ENCODE measurements at places on chromosomes 3 and 15.

- DNase-seq, result no peak
Measured at GRCh38 chr3:159733194-159733860, 255.3 kb upstream of the IL12A start.

DNA sequence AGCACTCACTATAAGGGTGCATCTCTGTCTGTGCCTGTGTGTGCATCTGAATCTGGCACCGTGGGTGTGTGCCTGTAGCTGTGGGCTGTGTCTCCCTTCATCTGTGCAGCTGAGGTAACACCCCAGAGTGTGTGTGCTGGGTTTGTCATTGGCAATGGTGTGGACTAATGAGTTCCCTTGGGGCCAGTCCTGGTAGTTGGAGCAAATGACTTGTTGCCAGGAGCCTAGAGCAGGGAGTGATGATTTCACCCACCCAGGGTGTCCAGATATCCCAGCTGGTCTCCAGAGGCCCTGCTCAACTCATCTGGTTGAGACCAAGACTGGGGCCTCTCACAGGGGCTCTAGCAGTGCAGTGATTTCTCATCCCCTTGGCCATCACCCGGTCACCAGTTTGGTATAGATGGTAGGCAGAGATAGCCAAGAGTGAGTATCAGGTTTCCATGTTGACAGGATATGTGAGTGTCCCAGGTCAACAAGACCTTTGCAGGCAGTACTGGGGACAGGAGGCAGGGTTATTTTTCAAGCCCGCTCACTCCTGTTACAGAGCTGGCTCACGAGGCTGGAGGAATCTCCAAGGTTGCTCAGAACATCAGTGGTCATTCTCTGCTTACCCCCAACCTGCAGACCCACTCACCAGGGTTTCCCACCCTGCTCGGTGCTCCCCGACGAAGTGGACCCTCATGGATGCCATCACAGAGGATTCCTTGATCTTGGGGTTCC is 4.1 kb upstream of the HDAC11 start:
- no peak for DNase-seq

DNA sequence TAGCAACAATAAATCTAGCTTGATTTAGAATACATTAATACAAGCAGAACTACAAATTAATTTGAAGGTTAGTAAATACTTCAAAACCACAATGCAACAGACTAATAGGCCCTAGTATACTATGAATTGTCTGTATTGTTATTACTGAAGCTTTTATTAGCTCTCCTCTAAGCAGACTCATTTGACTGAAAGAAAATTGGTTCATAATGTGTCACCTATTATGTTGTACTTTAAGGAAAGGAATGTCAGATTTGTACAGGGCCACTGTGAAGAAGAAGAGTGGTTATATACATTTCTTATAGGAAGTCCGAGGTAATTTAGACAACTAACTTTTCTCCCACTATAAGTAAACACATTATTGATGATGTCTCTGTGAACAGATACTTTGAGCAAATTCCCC is 954.5 kb downstream of the ZPLD1 start:
- DNase-seq, result no peak

DNA sequence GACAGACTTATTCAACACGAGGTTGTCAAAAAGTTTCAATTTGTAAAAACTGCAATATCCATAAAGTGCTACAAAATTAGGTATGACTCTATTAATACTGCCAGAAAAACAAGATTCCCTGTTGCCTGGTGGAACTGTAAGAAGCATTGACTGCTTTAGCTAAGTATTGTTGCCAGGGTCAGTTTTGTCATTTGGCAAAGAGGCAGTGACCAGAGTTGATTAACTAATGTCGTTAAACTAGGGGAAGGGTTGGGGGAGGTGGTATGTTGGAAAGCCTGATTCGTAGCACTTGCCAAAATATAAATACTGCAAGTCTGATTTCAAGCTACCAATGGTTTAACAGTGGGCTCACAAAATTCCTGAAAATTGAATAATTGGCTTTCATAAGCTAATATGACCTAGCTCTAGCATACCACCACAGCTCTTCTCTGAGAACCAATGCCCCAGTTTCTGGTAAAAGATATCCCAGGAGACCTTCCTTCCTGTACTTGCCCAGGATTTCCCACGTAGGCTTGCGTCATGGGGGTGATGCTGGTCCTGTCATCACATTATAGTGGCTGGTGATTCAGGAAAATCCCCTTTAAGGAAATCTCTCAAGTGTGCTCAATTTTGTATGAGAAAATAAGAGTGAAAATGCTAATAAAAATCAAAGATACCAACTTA is 266.4 kb upstream of the TBC1D5 start:
- DNase-seq, result no peak
